AG09319 (cell line): ENCODE measurements at places on chromosomes 13 and 19.

DNA sequence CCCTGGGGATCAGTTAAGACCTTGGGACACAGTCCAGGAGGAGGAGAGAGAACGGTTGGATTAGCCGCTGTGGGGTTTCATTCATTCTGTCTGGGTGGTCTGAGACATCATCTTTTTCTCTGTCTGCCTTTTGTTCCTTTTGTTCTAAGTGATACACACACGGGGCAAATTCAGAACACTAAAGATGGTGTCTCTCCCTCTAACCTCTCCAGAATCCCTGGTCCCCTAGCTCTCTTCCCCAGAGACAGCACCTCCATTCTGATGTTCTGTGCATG, 5.0 kb downstream of the BICRA start:
- no peak for DNase-seq

- no peak for DNase-seq
Observed at GRCh38 chr19:2770055-2771013, 12.7 kb downstream of the SGTA start.

- no peak for DNase-seq
Observed at GRCh38 chr13:39306639-39307589, 268.7 kb downstream of the NHLRC3 start.

DNA sequence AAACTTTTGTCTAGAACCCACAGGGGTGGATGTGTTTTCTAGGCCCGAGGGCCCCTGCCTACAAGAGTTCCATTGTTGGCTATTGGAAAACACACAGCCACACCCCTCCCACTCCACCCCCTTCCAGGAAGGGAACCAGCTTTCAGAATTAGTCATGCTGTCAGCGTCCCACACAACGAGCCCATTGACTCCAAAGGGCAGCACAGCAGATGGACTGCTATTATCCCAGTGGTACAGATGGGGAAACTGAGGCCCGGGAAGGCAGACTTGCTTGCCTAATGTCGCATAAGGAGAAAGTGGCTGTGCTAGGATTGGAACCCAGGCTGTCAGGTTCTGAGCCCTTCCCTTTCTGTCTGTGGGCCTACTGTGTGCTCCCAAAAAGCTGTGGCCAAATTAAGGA, 8.1 kb upstream of the FXYD3 start:
- DNase-seq = no peak

DNA sequence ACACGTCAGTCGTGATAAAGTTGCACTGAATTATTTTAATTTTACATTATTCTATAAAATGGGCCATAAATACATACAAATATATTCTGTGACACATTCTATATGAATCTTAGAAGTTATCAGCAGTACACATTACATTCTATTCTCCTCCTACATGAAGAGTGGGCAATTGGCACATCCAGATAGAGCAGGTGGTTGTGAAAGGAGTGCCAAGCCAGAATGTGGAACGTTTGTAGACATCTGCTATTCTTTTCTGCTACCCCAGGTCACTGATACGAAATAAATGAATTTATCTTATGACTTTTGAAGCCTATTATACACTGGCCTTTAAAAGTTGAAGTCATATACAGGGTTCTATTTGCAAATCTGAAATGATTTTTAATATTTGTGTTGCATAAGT, 373.2 kb downstream of the PCDH17 start:
- no peak for DNase-seq

- no peak for DNase-seq
Observed at GRCh38 chr19:35292421-35293362, 731 bp downstream of the MAG start.
